ENCODE measurements at places on chromosomes 12 and 14.
A peak's percentile ranks its signal among the peaks of the same experiment; 100 is the strongest.

GRCh38 chr12:43148691-43149090, 403.3 kb downstream of the ADAMTS20 start:
- no peak for DNase-seq

GRCh38 chr12:108810636-108811035, 46.7 kb downstream of the SSH1 start:
- DNase-seq: no peak

GRCh38 chr14:91286530-91286937, 42.0 kb upstream of the GPR68 start:
- peak; percentile 73 for DNase-seq

DNA sequence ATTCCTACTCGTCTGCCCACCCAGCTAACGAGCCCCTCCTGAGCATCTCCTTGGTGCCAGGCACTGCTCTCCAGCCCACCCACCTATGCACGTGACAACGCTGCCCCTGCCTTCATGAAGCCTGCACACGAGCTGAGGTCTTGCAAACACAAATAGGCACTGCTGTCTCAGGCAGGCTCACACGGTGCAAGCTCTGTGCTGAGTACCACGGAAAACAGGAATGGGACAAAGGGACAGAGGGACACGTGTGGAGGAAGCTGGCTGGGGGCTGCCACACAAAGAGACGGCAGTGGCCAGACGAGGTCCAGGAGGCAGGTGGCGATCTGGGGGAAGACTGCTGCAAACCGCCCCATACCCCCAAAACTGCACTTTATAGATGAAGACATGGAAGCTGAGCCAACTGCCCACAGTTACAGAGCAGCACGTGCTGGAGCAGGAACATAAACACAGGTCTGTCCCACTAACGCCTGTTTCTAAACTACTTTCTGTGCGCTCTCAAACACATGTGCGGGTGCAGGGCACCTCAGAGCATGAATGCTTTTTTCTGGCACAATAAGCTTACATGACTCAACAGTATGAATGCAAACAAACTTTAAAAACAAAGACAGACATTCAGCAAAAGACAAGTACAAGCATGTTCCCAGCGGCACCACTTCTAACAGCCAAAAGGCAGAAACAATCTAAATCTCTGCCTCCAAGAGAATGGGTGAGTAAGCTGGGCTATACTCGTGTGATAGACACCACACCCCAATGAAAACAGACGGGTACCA, 64.5 kb downstream of the AMN start:
- DNase-seq: no peak

GRCh38 chr14:72126561-72126960, 194.3 kb downstream of the RGS6 start:
- DNase-seq: no peak

- DNase-seq: no peak
Observed at GRCh38 chr12:54455760-54456469, 17.5 kb downstream of the GTSF1 start.

GRCh38 chr14:54665946-54666345, 99.0 kb downstream of the SAMD4A start:
- DNase-seq: no peak

DNA sequence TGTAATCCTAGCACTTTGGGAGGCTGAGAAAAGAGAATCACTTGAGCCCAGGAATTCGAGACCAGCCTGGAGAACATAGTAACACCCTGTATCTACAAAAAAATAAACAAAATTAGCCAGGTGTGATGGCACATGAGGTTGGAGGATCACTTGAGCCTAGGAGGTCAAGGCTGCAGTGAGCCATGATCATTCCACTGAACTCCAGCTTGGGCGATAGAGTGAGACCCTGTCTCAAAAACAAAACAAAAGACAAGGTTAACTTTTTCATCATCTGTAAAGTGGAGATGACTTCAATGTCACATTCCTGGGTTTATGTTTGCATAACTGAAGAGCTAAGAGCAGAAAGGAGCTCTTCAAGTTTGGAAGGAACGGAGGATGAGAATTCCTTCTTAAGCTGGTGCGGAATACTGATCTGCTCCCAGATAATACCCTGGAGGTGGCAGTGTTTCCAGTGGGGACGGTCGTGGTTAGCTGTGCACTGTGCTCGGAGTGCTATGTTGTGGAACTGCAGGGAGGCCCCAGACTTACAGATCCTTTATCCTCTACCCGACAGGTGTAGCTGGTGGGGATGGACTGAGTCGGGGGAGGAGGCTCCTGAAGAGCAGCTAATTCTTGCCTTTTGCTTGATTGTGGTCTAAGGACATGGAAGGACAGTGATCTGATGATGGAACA, 22.5 kb upstream of the BICD1 start:
- no peak for DNase-seq

DNA sequence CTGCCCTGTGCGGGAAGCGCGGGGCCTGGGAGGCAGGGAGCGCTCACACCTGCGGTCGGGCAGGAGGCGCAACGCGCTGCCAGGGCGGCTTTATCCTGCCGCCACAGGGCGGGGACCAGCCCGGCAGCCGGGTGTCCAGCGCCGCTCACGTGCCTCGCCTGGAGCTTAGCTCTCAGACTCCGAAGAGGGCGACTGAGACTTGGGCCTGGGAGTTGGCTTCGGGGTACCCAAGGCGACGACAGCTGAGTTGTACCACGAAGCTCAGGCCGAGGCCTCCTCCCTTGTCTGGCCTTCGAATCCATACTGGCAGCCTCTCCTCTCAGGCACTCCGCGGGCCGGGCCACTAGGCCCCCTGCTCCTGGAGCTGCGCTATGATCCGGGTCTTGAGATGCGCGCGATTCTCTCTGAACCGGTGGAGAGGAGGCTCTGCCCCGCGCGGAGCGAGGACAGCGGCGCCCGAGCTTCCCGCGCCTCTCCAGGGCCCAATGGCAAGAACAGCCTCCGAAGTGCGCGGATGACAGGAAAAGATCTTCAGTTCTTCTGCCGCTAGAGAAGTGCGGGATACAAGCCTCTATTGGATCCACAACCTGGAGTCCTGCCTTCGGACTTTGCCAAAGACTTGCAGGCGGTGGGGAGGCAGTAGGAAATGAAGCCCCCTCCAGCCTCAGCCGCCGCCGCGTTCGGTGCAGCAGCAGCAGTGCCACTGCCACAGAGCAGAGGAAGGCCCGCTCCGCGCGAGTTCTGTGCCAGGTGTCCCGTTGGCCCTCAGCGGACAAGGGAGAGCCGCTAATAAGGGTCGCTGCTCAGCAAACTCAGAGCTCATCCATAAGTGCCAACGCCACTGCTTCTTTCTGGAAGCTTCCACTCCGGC, 6.8 kb downstream of the SIX1 start:
- peak; percentile 32 for DNase-seq

DNA sequence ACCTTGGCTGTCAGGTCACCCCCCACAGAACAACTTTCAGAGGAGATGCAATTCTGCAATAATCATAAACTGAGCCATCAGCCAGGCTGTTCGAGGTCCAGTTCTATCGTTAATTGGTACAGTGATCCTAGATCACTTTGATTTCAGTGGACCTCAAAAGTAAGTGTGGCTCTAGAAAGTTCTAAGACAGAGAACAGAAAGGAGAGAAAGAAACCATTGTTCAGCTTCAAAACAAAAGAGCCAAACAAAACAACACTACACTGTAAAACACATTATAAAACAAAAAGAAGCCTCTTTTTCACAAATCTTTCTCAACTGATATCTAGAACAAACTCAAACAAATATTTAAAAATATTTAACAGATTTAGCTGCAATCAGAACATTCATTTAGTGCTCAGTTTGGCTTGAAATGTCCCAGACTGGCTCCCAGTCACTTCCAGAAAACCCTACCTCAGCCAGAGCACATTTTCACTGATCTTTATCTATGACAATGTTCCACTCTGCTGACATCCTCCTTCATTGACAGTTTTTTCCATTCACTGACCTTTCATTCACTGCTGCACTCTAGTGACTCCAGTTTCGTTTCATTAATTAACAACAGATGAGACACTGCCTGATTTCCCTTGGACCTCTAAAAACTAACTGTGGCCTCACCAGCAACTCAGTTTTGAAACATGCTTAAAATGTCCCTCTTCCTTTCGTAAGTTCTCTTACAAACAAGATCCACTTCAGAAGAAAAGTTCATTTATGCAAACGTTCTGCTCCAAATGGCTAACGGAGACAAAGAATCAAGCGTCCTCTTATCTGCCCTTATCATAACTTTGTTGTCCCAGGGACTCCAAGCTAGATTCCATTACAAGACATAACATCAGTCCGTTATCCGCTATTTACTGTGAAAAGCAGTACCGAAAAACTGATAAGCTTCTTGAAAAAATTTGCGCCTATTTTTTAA, 56.8 kb downstream of the DUSP16 start:
- DNase-seq: peak; percentile 37

GRCh38 chr14:96052541-96053247, 13.5 kb downstream of the C14orf132 start:
- DNase-seq: no peak

GRCh38 chr14:59534361-59534987, 42.1 kb downstream of the CCDC175 start:
- no peak for DNase-seq

GRCh38 chr12:11500188-11500860, 105.0 kb upstream of the PRB2 start:
- peak; percentile 95 for DNase-seq

DNA sequence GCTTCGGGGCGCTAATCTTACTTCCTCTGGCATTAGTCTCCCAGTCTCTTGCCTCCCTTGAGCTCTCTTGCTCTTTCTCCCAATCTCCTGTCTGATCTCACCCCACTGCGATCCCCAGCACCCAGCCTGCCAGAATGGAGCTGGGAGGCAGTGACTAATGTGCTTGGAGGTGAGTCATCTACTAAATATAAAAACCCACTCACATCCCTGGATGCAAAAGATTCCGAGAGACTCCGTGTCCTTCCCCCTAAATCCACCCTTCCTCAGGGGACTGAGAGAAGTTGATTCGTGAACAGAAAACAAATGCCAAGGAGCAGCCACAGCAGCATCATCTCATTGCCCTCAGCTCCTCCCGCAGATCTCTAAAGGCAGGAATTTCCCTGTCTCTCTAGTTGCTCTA, 45.7 kb upstream of the KCNA5 start:
- DNase-seq: peak; percentile 44

GRCh38 chr12:123888989-123889388, 83.6 kb downstream of the CCDC92 start:
- DNase-seq: no peak

DNA sequence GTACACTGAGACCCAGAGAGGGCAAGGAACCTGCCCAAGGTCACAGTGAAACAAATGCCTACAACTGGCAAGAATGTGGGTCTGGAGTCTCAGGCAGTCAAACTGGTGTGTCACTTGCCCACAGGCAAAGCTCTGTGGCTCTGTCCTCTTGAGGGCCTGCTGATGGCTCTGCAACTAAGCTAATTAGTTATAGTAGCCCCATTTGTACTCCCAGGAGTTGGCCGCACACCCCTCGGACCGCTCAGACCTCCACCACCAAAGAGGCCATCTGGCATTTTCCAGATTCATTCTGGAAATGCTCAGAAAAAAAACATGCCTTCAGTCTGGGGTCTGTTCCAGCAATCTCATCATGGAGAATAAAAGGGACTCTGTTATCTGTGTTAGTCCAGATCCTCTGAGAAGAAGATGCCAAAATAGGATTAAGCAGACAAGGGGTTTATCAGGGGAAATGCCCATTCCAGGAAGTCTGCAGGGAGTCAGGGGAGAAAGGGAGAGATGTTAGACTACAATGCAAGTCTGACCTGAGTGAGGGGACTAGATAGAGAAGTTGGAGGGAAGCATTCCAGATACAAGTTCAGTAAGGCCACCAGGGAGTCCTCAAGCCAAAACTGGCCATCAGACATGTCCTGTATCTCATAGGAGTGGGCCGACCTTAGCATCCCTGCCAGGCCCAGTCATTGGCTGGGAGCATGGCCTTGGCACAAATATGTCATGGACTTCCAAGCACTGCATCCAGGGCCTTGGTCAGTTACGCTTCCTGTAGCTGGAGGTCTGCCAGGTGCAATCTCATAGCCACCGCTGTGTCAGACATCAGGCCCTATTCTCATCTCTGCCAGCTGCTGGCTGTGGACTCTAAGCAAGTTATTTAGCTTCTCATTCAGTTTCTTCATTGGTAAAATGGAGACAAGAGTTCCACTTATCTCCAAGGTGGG, 15.4 kb upstream of the OAS1 start:
- no peak for DNase-seq

- DNase-seq: peak; percentile 40
Observed at GRCh38 chr14:80491131-80491530, 279.8 kb upstream of the DIO2 start.
